ENCODE measurements at places on chromosomes 1 and 21.

DNA sequence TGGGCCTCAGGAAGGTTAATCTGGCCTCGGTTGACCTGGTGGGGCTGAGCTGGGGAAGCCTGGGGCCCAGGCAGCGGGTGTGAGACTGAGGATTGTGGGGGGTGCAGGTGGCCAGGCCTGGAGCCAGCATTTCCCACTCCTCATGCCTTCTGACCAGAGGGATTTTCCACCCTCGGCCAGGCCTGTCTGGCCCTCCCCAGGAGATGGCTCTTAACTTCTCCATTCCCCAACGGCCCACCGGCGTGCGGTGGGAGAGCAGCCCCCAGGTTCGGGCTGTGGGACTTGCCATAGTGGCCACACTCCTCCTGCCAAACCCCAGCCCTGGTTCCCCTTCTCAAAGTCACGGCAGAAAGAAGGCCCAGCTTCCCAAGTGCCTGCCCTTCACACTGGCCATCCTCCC lies 126.5 kb upstream of the RUNX3 start:
- no peak for DNase-seq

GRCh38 chr1:109240158-109241152 lies 8.9 kb upstream of the CELSR2 start:
- DNase-seq = peak; percentile 84

- peak; percentile 16 for DNase-seq
Measured at GRCh38 chr1:237814319-237814924, 76.3 kb downstream of the ZP4 start.

- DNase-seq = peak; percentile 8
Measured at GRCh38 chr1:167136191-167136614, 42.3 kb downstream of the STYXL2 start.

DNA sequence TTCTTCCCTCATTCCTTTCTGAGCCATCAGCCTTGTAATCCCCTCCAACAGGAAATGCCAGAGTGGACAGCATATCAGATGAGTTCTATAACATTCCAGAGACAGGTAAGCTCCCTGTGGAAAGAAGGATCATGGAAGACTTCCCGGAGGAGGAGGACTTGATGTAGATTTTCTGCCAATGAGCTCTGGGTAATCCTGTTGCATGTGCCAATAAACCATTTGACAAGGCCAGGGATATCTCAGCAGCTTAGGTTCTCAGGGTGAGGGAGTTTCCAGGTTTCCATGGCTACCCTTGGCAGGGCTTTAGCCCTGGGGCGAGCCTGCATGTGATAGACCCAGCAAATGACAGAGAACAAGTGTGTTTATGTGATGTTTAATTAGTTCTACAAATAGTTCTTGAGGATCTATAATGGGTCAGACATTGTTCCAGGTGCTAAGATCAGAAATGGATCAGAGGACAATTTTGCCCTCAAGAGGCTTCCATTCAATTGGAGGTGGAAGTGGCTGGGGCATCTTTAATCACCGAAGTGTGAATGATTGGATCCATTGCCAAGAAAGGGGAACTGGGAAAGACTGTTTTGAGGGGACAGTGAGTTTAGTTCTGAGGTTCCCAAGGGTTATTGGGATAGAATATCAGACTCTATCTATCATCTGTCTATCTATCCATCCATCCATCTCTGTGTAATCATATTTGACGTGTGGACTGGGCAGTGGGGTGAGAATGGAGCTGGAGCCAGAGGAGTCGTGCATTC lies 6.9 kb downstream of the PLA2G5 start:
- DNase-seq = peak; percentile 11

GRCh38 chr21:33196941-33197374 lies 32.8 kb upstream of the IFNAR2 start:
- peak; percentile 56 for DNase-seq

DNA sequence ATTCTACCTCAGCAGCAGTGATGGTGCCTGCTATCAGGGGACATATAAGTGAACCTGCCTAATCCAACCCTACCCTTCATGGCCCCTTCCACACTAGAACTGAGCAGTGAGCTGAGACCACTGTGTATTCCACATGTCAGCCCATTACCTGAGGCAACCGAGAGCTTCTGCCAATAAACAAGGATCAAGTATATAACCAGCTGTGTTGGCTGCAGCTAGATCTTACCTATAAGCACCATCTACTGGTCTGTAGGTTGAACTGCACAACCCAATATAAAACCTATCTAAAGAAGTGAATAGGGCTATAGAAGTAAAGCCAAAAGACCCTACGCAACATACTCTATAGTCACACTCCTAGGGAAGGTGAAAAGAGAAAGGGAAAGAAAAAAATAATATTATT lies 376.9 kb downstream of the HHIPL2 start:
- DNase-seq = peak; percentile 56

DNA sequence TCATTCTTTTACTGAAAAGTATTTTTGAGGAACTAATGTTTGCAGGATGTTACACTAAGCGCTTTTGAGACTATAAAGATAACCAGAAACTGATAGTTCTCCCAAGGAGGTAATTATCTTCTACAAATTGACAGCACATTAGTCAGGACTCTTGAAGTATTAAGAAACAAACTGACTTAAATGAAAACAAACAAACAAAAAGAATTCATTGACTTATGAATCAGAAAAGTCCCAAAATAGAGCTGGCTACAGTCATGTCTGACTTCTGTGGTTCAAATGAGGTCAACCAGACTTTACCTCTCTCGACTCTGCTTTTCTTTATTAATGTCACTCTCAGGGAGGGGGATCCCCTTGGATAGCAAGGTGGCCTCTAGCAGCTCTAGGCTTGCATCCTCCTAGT lies 296.8 kb downstream of the TPR start:
- DNase-seq = no peak

DNA sequence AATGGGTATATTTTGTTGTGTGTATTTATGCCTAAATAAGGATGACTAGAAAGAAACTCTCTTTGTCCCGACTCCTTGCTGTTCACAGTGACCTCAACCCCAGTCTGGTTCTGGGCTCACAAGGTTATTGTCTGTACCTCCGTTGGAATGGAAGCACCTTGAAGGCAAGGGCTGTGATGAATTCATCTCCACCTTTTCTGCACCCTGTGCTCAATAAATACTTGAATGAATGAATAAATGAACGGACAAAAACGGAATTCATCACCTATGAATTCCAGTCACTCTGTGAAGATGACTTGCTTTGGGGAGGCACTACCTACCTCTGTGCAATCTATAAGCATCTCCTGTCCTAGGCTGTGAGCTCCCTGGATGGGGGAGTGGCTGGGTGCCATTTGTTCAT lies 39.3 kb downstream of the HSPG2 start:
- no peak for DNase-seq

GRCh38 chr1:213973129-213973528 lies 14.6 kb upstream of the PROX1 start:
- no peak for DNase-seq

- no peak for DNase-seq
Measured at GRCh38 chr1:13646521-13646920, 53.5 kb upstream of the PRDM2 start.

DNA sequence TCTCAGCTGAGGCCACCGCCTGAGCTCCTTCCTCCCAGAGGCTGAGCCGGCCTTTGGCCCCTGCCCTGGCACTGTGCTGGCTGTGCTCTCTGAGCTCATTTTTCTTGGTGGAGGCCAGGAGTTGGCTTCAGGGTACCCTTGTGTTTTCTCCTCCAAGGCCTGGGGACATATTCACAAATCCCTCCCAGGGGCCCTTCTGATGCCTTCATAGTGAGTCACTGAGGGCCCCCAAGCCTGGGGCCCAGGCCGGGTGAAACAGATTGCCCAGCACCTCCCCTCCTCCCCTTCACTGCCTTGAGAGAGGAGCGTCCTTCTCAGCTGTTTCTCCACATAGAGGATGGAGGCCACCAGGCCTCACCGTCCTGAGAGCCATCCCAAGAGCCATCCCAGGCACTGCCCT lies 105.8 kb downstream of the SIK1 start:
- DNase-seq = peak; percentile 67

- peak; percentile 59 for DNase-seq
Measured at GRCh38 chr21:31875496-31876015, 2.7 kb downstream of the HUNK start.

GRCh38 chr1:53345996-53346813 lies 18.3 kb upstream of the LRP8 start:
- DNase-seq = no peak

DNA sequence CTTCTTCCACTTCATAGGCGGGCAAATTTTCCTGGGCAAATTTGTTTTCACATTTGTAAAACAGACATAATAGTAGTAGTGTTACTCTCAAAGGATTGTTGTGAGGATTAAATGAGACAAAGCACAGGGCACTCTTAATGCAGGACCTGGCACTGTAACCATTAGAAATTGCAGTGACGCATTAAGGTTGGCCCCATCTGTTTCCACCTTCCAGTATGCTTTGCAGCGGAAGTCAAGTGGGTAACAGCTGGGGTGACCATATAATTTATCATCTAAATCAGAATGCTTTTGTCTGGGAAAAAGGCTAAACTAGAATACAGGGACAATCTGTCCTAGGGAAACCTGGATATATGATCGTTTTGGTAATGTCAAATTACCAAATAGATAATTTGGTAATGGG lies 132.5 kb upstream of the CACHD1 start:
- no peak for DNase-seq

- no peak for DNase-seq
Measured at GRCh38 chr1:9808459-9808858, 15.3 kb downstream of the CLSTN1 start.

DNA sequence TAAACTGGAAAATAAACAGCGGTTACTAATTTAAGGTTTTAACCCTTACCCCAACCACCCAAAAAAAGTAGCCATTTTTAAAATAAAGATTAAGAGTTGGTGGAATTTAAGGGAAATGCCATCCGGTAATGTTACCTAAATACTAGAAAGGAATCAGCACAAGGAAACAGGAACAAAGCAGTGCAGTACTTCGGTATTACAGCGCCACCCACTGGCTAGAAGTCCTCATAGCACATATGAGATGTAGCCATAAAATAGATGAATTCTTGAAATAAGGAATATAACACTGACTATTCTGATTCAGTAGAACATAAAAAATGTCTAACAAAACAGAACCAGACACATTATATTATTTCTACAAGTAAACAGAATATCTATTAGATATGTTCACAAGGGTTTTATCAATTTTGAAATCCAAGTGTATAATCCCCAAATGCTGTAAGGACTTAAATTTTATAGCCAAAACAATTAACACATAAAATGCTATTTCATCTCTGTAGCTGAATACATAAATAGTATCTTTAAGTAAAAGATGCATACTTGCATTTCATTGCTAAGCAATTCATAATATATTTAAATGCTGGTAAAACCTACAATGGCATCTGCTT lies 58.8 kb downstream of the FRRS1 start:
- peak; percentile 61 for DNase-seq

GRCh38 chr1:94332952-94333351 lies 85.2 kb upstream of the ABCD3 start:
- DNase-seq = no peak

DNA sequence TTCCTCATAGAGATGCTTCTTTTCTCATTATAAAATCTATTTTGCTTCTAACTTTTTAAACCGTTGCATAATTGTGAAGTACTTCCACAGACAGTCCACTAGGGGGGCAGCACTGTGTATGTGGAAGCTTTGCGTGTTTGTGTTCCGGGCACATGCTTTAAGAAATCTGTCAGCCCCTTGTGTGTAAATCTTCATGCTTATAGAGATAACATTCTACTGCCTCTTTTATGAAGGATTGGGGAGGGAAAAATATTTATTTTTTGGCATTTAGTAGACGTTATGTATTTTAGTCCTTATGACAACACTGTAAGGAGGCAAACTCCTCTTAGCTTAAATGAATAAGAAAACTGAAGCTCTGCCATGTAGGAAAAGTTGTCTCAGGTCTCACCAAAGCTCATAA lies 157.3 kb upstream of the PTGFR start:
- peak; percentile 58 for DNase-seq

GRCh38 chr1:170096806-170097340 lies 22.4 kb upstream of the KIFAP3 start:
- DNase-seq = no peak

DNA sequence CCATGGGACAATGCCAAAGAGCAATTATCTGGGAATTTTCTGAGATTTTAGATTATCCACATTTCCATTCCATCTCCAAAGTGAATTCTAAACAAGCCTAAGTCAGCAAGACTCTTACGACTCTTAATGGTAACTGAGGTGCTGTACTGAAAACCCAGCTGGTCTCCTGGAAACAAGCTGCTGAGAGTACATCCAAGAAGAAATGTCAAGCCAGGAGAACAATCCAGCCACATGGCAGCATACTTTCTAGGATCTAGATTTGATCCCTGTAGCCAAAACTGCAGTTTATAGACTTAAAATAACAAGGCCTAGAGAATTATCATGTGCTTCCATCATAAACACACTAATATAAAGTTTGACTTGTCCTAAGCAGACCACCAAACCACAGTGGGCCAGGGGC lies 45.8 kb downstream of the KCNH1 start:
- no peak for DNase-seq

DNA sequence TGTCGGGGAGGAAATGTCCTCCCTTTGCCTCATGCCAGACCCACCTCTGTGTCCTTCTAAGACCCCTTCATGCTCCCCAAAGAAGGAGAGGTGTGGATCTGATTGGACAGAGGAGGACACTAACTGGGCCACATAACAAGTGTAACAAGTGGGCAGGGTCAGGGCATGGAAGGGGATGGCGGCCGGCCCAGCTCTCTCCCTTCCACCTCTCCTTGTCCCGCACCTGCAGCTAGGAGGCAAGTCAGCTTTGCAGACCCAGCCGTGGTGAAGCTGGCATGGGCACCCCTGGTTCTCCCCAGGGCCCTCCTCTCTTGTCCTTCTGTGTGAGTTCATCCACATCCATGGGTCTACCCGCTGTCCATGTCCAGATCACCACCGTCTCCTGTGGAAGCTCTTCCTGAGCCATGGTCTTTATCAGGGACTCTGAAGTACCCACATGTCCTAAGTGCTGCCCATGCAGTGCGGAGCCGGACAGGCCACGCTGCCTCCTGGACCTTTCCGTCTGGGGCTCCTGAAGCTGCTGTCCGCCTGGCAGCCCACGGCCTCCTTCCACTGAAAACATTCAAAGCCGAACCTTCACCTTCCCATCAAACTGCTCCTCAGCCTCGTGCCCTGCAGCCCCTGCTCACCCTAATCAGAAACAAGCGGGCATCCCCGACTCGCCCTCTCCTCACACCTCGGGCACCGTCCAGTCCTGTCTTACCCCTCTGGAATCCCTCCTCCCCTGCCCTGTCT lies 460.5 kb downstream of the PTPRU start:
- DNase-seq = no peak
